ENCODE measurements at places on chromosomes 1 and 21.

DNA sequence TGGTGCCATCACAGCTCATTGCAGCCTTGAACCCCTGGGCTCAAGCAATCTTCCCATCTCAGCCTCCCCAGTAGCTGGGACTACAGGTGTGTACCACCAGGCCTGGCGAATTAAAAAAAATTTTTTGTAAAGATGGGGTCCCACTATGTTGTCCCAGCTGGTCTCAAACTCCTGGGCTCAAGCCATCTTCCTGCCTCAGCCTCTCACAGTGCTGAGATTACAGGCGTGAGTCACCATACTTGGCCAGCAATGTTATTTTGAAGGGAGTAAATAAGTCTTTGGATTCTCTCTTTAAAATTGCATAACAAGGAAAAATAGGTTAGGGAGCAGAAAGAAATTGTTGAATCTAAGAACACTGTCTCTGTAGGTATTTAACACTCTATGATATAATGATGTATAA is 111.3 kb downstream of the RPS6KC1 start:
- no peak for DNase-seq

DNA sequence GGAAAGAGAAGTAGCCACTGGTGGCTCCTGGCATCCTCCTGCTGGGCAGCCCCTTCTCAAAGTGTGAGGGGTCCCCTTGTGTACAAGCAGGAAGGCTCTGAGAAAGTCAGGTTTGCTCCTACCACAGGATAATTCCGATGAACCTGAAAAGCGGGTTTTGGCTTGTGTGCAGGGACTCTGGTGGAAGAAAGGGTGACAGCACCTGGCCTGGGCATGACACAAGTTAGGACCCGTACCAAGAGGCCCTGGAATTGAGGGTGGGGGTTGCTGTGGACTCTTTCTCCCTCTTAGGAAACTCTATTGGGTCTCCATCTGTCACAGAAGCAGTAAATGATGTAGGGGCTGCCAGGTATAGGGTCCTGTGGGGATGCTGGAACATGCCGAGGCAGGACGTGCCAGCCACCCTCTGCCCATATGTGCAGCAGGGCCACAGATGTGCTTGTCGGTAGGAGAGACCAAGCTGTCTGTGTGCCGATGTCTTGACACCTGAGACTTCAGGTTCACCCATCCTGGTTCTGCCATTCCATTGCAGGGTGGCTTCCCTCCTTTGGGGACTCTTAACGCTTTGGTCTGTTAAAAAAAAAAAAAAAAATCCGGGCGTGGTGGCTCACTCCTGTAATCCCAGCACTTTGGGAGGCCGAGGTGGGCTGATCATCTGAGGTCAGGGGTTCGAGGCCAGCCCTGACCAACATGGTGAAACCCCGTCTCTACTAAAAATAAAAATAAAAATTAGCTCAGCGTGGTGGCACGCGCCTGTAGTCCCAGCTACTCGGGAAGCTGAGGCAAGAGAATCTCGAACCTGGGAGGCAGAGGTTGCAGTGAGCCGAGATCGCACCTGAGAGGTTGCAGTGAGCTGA is 9.8 kb downstream of the C1orf35 start:
- DNase-seq: no peak

- no peak for DNase-seq
Observed at GRCh38 chr1:11817192-11817591, 11.2 kb downstream of the CLCN6 start.

- no peak for DNase-seq
Observed at GRCh38 chr1:202158810-202159533, 1.4 kb downstream of the PTPN7 start.

GRCh38 chr1:98055457-98055856 is 134.6 kb upstream of the DPYD start:
- no peak for DNase-seq

DNA sequence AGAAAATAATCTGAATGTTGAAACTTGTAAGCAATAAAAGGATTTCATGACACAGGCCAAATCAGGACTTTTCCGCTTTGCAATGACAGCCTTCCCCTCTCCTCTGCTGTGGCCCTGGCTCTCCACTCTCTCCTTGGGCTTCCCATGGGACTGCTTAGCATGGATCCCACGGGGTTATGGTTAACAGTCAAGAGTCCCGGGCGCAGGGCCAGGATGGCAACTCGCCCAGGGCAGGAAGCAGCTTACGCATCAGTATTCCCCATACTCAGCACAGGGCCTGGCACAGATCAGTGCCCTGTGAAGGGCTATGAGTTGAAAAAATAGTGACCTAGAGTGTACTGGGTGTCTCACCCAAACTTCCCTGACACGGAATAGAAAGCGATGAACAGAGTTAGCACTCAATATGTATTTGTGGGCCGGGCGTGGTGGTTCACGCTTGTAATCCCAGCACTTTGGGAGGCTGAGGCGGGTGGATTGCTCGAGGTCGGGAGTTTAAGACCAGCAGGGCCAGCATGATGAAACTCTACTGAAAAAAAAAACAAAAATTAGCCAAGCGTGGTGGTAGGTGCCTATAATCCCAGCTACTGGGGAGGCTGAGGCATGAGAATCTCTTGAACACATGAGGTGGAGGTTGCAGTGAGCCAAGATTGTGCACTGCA is 29.1 kb upstream of the GRHL3 start:
- peak; percentile 89 for DNase-seq

- DNase-seq: no peak
Observed at GRCh38 chr21:41443562-41443961, 17.5 kb downstream of the MX1 start.

All from Right ventricle myocardium inferior (tissue), 1 donor.